ENCODE measurements at places on chromosomes 5 and 9.

GRCh38 chr5:122120957-122121356, 8.4 kb upstream of the ZNF474 start:
- no peak for DNase-seq

- DNase-seq = no peak
Measured at GRCh38 chr5:124743602-124744169, 2.8 kb downstream of the ZNF608 start.

DNA sequence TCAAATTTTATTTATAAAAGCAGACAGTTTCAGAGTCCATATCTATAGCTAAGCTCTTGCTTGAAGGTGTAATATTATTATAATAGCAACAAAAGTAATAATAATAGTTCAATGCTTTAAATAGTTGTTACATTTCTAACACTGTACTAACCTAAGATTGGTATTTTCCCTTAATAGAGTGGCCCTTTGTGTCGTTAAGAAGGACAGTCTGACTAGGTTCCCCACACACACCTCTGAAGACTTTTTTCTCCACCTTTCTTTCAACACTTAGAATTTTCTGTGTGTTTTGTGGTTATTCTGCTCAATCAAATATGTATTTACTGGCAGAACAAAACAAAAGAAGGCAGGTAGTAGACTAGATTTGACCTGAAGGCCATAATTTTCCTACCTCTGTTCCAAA, 223.2 kb upstream of the ACO1 start:
- no peak for DNase-seq

GRCh38 chr5:103785569-103785968, 223.0 kb upstream of the NUDT12 start:
- no peak for DNase-seq

- peak; percentile 58 for DNase-seq
Measured at GRCh38 chr5:1021136-1021968, 12.8 kb downstream of the NKD2 start.

DNA sequence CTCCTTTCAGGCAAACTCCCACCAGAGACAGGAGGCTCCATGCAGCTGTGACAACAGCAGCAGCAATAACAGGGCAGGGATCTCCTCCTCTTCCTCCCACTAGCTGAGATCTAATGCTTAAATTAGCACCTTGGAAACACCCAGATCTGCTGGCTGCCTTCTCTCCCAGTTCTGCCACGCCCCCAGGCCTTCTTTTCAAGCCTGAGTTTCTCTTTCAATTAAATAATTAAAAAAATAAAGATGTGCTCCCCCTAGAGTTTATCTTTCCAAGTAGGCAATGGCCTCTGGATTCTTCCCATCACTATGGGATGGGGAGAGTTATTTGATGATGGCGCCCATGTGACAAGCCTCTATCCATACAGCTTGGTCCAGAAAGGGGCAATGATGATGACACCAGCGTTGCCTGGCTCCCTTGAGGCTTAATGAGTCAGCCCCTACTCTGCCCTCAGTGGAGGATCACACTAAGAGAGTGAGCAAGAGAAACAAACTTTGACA, 3.8 kb downstream of the FAM219A start:
- peak; percentile 18 for DNase-seq

GRCh38 chr5:66306844-66307315, 162.8 kb downstream of the SREK1 start:
- no peak for DNase-seq

GRCh38 chr9:99119976-99120655, 15.2 kb downstream of the TGFBR1 start:
- no peak for DNase-seq

- no peak for DNase-seq
Measured at GRCh38 chr5:138032028-138032571, 779 bp downstream of the FAM13B start.

GRCh38 chr5:35032356-35032755, 15.4 kb downstream of the AGXT2 start:
- DNase-seq = no peak

GRCh38 chr9:129307227-129307970, 129.3 kb upstream of the IER5L start:
- DNase-seq = no peak

- DNase-seq = no peak
Measured at GRCh38 chr5:149452665-149453617, 73.8 kb upstream of the IL17B start.

DNA sequence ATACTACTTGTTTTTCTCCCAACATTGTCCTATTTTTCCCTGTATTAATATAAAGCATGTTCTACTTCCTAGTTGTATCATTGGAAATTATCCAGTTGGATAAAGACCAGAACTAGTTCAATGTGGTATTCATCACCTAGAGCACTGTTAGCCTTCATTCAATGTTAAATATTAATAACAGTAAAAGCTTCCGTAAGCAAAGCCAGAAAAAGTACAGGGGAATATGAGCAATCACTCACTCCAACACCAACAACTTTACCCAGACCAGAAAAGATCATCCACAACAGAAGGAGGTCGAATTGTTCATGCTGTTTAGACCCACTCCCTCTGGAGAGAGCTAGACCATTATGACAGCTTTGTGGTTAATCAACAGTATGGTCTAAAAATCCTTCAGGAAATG, 728.4 kb downstream of the MAT2B start:
- DNase-seq = no peak

- DNase-seq = no peak
Measured at GRCh38 chr5:134982230-134982629, 14.5 kb downstream of the CATSPER3 start.

DNA sequence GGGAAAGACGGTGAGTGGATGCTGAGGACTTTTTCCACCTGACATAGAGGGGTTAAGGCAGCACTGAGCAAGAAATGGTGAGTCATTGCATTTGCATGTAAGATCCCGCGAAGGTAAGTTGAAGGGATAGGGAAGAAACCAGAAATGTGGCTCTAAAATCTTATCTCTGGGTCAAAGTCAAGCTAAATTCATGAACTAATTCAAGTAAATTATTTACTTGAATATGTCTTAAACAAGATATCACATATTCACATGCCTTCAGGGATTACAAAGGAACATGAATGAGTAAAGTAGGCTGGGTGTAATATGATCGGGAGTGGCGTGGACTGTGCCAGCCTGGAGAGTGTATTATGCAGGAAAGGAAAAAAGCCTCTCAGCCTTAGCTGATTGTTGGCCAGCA, 74.4 kb upstream of the EQTN start:
- peak; percentile 52 for DNase-seq

All from kidney (tissue), 22 donors.